NCI-H774 (cell line): ENCODE measurements at places on chromosomes 12 and 14.

GRCh38 chr12:46073321-46073720 is 82.9 kb upstream of the SCAF11 start:
- no peak for DNase-seq

GRCh38 chr14:66066981-66067776 is 419.0 kb upstream of the CCDC196 start:
- no peak for DNase-seq

DNA sequence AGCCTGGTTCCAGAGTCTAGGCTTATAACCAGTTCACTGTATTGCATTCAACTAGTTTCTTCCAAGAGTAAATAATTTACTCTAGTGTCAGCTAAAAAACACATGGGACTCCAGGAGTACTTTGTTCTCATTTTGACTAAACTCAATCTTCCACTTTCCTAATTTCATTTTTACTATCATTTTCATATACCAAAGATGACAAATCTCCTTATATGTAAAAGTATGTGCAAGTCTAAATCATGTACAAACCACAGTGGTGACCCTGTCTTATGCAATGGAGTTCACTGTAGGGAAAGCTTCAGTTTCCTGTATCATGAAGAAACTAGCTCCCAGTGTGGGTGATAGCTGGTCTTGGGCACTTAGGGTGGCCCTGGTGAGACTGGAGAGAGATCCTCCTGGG is 151.6 kb downstream of the HELB start:
- DNase-seq: no peak

- no peak for DNase-seq
Measured at GRCh38 chr12:10215436-10215835, 2.8 kb downstream of the GABARAPL1 start.

- DNase-seq: no peak
Measured at GRCh38 chr14:30484976-30485375, 74.0 kb upstream of the G2E3 start.

DNA sequence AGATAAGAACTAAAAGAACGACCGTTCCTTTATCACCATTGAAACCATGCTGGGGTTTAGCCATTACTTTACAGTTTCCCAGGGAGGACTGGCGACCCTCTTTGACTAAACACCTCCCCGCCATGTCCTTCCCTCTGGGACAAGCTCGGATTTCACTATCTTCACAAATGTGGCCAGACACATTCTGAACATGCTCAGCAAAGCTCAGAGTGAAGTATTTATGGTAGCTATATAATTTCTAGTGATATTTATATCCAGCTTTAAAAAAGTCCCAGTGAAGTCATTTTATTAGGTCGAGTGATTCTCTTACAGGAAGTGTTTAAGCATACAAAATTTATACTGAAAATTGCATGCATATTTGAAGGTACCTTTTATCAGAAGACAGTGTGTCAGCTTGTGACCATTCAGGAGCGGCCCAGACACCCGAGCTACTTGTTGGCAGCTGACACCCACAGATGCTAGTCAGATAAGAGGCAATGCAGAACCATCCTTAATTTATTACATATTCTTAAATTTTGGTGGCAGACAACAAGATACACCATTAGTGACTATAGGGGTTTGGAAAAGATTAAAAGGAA is 36.8 kb downstream of the NIN start:
- DNase-seq: no peak

- no peak for DNase-seq
Measured at GRCh38 chr14:92325835-92326234, 2.9 kb downstream of the SLC24A4 start.

DNA sequence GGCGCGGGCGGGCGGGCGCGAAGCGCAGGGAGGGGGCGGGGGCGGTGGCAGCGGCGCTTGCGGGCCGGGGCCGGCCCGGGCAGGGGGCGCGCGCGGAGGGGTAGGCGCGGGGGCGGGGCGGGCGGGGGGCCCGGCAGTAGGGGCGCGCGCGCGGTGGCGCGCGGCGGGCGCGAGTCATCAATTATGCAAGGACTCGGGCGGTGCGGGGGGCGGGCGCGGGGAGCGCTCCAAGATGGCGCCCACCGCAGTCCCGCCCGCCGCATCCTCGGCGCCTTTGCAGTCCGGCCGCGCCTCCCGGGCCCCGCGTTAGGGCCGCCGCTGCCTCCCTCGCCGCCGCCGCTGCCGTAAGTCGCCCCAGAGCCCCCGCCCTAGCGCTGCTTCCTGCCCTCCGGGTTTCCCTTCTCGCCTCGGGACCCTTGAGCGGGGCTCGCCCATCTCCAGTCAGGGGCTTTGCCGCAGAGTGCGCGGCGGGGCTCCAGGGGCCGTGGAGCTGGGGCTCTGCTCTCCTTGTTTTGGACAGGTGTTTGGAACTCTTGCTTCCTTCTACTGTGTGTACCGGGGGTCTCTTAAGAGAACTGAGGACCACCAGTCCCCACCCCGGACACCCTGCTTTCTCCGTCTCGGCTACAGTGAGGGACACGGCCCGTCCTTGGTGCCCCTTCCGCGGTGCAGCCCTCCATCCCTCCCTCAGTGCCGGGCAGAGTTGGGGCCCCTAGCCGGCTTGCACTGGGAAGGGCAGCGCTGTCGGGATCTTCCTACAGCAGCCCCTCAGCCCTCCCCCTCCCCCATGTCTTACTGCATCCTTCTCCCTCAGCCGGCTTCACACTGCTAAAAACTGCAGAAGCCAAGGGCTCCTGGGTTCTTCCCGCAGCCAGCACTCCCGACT is at the start of gene SCN8A:
SCN8A (plus strand) TSS at position 218 of the 886 bp plus-strand sequence. CDS start 71,585 bp downstream, outside the sequence.
- peak; percentile 82 for DNase-seq
